ENCODE measurements at places on chromosomes 3 and 15.

GRCh38 chr15:78265752-78266224 is 1.4 kb downstream of the DNAJA4 start:
- DNase-seq, result no peak

DNA sequence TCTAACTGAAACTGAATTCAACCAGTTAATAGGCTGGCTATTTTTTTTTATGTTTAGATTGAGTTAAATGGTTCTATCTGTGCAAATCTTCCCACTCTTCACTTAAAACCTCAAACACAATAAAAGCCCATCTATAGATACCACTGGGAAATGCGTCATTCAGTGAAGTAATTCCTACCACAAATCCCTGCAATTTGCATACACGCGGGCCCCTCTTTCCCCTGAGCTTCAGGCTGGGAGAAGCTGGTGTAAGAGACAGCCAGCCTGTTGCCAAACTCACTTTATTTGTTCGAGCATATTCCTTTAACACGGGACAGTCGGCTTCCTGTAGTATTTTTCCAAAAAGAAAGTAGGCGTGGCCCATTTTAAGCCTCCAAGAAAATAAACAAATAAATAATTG is 26.0 kb upstream of the MCTP2 start:
- DNase-seq, result no peak

GRCh38 chr3:127167315-127168043 is 25.5 kb upstream of the PRR23E start:
- DNase-seq, result no peak

DNA sequence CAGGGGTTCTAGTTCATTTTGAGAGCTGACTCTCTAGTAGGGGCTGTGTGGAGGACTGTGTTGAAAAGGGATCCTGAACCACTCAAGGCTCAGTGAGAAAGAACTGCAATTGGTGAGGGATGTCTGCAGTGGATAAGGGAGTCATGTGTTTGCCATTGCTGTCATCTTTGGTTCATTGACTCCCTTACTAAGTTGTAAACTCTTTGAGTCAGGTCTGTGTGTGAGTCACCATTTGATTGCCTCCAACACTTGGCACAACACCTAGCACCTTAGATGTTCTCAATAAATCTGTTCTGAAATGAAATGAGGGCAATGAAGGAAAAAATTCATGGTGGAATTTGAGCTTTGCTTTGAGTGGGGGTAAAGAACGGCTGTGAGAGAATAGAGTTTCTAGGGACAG is 51.7 kb downstream of the PLS1 start:
- DNase-seq, result no peak

DNA sequence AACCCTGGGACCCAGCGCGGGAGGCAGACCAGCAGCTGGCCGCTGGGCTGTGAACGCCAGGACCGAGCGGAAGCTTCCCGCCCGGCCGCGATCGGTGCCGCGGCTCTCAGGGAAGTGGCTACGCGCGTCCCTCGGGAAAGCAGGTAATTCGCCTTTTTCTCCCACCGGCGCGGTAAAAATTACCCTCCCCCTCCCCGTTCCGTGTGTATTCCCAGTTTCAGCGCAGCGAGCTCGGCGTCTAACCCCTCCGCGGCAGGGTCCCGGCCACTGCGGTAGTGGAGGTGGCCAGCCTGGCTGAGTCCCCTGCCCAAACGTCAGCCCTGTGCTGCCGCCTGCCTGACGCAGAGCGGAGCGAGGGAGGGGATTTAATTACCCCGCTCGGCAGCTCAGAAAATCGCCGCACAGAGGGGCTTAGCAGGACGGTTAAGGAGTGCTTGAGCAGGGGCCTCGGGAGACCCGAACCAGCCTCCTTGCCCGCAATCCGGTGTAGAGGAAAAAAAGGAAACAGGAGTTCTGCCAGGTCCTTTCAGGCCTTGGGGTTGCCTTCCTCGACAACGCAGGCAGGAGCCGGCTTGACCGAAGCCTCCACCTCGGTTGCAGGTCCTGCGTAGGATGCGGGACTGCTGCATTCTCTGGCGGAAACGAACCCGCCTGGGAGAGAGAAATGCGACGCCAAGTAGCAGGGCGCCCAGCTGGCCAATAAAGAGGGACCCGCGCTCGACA is 2.9 kb downstream of the GATA2 start:
- DNase-seq, result peak; percentile 30

- DNase-seq, result no peak
Observed at GRCh38 chr3:139930211-139930610, 4.8 kb upstream of the CLSTN2 start.

- DNase-seq, result no peak
Observed at GRCh38 chr3:4904811-4905695, 74.2 kb upstream of the BHLHE40 start.

GRCh38 chr15:61200626-61201025 is 28.5 kb downstream of the RORA start:
- no peak for DNase-seq

DNA sequence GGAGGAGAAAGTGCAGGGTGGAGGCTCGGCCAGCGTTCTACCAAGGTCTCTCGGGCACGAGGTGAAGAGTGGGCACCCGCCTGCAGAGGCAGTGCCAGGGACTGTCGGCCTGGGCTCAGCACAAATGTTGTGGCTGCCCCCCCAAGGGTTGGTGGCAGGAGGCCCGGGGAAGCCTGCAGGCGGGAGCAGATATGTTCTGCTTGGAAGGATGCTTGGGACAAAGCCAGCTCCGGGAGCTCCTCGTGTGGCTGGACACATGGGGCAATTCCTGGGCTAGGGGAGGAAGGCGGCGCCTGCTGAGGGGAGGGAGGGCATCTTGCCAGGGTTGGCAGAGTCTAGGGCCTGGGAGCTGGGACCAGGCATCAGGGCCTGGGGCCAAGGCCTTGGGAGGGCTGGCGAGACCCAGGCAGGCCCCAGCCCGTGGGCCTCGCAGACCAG is 30.4 kb upstream of the FBLN2 start:
- DNase-seq, result peak; percentile 89

- DNase-seq, result no peak
Observed at GRCh38 chr3:23880703-23881339, 36.0 kb downstream of the NKIRAS1 start.

DNA sequence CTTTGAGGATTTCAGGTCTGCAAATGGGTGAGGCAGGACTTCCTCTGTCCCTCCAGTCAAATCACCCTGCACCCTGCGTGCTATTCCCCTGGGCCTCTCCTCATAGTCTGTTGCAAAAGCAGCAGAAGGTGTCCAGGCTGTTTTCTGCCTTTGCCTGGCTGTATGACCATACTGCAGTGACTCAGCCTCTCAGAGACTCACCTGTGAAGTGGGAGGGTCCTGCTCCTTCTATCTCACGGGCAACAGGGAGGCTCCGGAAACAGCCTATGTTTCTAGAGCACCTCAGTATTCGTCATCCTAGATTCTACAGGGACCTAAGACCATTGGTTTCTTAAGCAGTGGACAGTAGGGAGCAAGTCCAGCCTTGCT is 216.4 kb downstream of the TLE3 start:
- DNase-seq, result no peak

GRCh38 chr15:40050788-40051470 is 11.9 kb upstream of the SRP14 start:
- DNase-seq, result no peak

DNA sequence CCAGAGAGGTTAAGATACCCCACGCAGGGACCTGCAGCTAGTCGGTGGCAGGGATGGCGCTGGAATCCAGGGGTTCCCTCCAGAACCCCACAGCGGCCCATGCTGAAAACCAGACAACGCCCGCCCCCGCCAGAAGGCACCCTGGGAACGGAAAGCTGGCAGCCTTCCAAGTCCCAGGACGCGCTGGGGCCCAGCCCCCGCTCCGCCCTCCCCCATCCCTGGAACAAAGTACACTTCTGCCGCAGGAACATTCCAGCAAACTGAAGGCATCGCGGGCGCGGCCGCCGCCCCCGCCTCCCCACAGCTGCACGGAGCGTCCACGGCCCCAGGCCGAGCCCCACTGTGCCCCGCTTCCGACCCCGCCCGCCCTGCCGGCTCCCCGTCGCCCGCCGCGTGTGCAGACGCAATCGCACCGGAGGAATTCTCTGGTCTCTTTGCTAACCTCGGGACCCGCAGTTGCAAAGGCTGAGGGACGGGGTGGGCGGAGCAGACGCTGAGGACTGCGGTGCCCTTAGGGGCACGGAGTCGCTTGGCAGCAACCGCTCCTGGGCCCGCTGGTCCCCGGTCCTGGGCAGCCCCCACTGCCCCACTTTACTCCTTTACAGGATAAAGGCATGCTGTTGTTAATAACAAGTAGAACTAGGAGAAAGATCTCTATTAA is 44.8 kb upstream of the RNU6-1 start:
- DNase-seq, result peak; percentile 87

GRCh38 chr3:151962912-151963311 is 89.5 kb downstream of the SUCNR1 start:
- DNase-seq, result no peak

DNA sequence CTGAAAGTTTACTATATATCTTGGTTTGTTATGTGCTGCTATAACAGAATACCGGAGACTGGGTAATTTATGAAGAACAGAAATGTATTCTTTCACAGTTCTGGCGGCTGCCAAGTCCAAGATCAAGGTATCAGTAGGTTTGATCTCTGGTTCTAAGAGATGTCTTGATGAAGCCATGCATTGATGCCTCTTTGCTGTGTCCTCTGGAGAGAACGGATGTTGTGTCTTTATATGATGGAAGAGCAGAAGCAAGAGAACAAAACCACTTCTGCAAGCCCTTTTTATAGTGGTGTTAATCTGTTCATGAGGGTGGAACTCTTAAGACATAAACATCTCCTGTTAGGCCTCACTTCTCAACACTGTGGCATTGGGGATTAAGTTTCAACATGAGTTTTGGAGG is 62.7 kb downstream of the TCF12 start:
- DNase-seq, result no peak

GRCh38 chr3:42749753-42750231 is 23.3 kb downstream of the CCDC13 start:
- no peak for DNase-seq

GRCh38 chr3:101902041-101902440 is 52.7 kb downstream of the NFKBIZ start:
- no peak for DNase-seq

GRCh38 chr3:66778777-66779176 is 219.3 kb upstream of the KBTBD8 start:
- no peak for DNase-seq
